ENCODE measurements at places on chromosomes 3 and 15.

DNA sequence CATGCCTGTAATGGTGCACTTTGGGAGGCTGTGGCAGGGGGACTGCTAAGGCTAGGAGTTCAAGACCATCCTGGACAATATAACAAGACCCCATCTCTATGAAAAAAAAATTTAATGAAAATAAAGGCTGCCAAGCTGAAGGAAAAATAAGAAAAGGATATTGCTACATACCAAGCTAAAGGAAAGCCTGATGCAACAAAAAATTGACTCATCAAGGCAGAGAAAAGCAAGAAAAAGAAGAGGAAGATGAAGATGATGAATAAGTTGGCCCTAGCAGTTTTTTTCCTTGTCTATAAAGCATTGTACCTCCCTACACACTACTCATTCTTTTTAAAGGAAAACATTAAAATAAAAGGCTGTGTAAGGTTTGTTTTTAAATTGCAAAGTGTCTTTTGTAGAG is 441.9 kb upstream of the MDFIC2 start:
- no peak for DNase-seq

DNA sequence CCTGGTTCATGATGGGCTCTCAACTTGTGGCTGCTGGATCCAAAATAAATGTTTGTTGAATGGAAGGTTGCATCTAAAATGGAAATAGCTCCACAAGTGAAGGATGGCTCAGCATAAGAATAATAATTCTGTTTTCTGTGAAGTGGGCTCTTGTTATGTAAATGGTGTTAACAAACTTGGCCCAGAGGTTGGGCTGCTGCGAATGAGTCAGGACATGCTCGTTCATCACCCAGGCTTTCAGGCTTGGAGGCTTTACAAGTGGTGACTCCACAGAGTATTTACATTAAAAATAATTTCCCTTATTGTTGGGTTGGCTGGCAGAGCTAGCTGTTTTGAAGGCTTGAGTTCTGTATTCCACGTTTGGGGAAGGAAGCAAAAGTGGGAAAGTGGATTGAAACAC is 60.5 kb downstream of the ITGB5 start:
- peak; percentile 76 for DNase-seq

DNA sequence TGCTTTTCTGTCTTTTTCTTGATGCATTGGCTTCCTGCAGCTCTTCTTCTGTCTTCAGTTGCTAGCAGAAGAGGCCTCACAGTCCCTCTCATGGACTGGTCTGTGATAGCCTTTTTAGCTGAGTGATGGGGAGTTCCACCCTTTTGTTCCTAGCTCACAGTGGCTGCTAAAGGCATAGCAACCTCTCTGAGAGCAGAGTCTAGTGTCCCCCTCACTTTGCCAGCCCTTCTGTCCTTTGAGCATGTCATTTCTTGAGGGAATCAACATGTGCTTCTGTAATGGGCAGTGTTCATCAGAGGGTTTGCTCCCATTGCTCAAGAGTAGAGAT is 44.4 kb downstream of the GAP43 start:
- DNase-seq = no peak

- DNase-seq = no peak
These were observed 103.5 kb downstream of the ASB7 start for GRCh38 chr15:100705841-100706240.

- no peak for DNase-seq
These were observed 155.2 kb upstream of the C2CD4B start for GRCh38 chr15:62320259-62320658.

GRCh38 chr15:79060175-79060574 is 30.4 kb downstream of the RASGRF1 start:
- DNase-seq = no peak

DNA sequence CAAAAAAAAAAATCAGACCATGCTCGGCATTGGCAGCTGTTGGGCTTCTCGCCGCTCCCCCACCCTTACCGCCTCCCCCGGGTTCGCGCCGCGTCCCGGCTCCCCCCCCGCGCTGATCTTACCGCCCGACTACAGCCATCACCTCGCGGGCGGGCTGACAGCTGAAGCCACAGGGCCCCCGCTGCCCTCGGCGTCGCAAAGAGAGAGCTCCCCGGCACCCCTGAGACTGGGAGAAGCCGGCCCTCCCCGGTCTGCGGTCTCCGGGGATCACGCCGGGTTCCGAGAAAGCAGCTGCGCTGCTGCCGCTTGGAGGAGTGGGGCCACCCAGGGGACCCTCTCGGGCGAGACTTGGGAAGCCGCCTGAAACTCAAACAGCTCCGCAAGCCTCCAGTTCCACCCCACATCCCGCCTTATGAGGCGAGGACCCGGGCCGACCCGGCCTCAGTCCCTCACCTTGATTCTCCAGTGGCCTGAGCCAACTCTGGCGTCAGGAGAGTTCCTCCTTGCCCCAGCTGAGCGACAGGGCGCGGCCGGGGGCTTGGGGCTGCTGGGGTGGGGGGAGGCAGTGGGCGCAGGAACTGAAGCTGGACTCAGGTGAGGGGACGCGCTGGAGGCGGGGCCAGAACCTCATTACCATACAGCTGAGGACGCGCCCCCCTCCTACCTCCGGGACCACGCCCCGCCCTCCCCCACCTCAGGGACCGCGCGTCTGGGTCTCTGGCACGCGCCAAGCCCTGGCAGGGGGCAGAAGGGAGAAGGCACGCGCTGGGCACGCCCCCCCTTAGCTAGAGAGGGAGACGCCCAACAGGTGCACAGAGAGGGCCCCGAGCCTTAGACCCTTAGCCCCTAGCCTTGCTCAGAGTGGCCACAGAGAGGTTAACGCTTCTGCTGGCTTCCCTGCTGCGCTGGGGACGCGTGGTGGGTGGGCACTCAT is 1.0 kb upstream of the DLL4 start:
- no peak for DNase-seq

DNA sequence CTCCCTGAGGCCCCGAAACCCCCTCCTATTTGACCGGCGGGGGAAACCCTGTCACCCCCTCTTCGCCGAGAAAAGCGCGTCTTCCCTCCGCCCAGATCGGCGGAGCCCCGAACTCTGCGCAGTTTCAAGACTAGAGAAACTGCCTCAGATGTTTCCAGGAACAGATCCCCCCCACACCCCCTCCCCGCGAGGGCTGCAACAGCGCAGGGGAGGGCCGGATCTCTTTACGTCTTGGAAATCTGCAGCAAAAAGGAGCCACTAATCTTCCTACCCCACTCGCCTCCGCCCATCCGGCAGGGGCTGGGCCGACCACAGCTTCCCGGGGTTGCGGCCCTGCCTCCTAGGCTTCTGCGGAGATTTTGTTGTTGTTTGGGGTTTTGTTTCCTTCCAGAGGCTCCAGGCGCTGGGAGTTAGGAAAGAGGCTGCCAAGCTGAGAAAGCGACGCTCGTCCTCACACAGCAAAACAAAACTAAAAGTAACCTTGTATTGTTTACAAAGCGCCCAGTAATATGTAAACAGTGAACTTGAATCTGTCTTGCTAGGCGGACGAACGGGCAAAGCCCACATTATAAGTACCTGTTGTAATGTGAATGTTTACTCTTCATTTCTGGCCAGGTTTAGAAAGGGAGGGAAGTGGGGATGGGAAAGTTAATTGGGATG is 2.2 kb downstream of the FOXB1 start:
- no peak for DNase-seq

GRCh38 chr3:64353226-64353625 is 128.0 kb upstream of the PRICKLE2 start:
- DNase-seq = no peak

GRCh38 chr3:16840101-16840424 is 44.7 kb upstream of the PLCL2 start:
- DNase-seq = no peak

GRCh38 chr3:14286887-14287500 is 108.4 kb downstream of the LSM3 start:
- no peak for DNase-seq

DNA sequence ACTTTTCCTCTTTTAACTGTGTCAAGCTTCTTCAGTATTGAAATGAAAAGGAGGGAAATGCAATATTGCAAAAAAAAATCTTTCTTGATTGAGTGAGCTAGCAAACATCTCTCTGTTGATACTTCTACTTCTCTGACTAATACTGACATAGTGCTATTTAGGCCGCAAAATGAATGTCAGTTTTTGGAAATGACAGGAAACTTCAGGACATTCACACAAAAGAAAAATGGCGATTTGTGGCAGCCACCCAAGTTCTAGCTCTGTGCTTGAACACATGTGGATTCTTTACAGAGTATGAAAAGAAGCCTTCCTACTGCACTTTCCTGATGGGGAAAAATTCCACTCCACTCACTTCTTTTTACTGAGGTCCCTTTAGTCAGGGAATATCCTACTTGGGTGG is 486.8 kb upstream of the ALCAM start:
- no peak for DNase-seq

- DNase-seq = no peak
These were observed 18.8 kb downstream of the MEGF11 start for GRCh38 chr15:66234798-66235197.

DNA sequence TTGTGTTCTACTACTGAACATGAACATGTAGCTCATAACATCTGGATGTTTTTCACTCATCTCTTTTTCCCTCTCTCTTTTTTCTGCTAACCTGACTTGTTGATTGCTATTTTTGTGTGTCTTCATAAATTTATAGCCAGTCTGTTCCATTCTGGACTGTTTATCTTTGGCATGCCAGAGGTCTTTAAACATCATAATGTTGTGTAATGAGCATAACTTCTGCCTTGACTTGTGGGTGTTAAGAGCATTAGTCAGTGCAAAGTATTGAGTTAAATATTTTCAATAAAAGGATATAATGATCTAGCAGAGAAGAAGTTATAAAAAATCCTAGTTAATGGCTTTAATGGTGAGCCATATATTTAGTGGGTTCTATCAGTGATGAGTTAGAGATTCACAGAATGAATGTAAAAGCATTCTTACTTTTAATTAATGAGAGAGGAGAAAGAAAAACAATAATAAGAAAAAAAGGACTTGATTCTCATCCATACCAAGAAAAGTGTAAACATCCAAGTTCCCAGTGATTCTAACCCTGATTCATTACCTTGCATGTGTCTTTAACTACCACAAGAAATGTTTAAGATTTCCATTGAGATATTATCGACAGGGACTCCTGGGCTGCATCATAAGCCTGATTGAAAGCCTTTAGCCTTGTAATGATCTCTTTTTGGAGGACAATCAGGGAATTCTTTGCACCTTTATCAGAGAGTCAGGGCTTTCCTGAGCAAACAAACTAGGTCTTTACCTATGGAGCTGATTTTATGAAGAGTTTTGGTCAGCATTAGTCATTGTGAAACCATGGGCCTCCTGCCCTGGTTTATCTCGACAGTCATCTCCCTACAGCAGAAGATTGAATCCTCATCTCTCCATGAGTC is 22.9 kb downstream of the MITF start:
- DNase-seq = peak; percentile 75

- DNase-seq = peak; percentile 9
These were observed 602 bp upstream of the BAHD1 start for GRCh38 chr15:40439960-40440742.

GRCh38 chr3:108133858-108134554 is 43.2 kb upstream of the CD47 start:
- DNase-seq = no peak

DNA sequence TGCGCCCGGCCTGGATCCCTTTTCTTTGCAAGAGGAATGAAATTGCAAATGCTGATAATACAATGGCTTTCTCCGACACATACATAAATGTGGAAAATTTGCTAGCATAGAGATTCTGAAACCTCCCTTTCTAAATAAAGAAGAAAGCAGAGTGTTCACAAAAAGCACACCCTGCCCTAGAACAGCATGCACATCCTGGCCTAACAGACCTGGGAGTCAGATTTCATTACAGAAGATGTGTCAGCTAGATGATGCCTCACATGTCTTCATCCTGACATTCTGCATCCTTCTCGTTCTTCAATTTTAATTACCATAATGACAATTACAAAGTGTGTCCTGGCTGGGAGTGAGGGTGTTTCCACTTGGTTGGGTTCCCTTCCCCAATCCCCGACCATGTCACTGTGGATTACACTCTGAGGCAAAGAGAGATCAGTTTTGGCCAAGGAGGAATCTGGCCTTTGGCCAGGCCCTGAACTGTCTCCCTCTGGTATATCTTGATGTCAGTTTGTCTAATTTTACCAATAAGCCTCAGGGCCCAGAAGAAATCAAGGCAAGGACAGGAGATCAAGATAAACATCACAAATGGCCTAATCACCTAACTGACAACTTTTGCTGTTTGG is 104.9 kb upstream of the SPATA12 start:
- DNase-seq = no peak

GRCh38 chr3:27666708-27667107 is 55.4 kb downstream of the EOMES start:
- DNase-seq = peak; percentile 72

DNA sequence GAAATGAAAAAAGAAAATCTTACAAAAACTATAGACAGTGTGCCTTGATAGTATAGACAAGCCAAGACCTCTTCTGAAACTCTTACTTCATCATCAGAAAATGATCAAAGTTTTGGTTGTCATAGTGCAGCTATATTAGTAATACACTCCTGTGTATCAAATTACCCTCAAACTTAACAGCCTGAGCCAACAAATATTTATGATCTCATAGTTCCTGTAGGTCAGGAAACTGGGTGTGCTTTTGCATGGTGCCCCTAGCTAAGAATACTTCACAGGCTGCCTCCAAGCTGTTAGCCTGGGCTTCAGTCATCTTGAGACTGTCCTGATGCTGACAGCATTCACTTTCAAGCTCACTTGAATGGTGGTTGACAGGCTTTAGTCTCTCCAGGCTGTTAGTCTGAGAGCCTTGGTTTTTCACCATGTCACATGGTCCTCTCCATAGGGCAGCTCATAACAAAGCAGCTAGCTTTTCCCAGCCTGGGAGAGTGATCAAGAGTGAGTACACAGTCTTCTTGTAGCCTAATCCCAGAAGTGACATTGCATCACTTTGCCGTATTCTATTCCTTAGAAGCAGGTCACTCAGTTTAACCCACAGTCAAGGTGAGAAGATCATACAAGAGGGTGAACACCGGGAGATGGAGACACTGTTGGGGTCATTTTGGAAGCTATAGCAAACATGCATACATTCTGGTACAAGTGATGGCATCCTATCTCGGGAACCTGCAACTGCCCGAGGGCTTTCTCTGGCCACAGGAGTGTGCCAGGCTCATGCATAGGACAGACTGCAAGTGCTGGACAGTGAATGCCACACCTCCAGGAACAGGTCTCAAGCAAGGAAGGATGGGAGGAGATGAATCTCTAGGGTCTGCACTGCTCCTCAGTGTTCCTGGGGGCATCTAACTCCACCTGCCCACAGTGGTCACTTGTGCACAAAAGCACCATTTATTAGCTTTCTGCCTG is 173.4 kb upstream of the CADPS start:
- no peak for DNase-seq
